NCI-H2081 treated with DMSO at 0.1 percent for 48 hours (cell line): ENCODE measurements at places on chromosomes 2 and 18.

- DNase-seq, result no peak
These were observed 59.6 kb downstream of the CABYR start for GRCh38 chr18:24198461-24198860.

DNA sequence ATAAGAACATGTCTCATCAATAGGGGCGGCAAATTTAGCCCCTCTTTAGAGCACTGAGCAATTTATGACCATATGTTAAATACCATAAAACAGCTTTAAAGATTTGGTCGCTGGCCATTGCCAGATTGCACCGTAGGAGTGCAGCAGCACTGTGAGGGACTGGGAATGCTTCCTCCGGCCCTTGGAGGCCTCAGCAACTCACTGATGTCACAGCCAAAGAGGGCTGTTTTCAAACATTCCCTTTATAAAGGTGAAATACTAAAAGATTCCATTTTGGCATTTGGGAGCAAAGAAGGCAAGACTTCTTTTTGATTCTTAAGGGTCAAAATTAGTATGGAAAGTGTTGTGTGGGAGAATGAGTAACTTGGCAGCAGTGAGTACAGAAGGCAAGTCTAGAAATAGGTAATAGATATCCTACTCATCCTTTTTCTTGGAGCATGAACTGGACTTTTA, 63.7 kb downstream of the BABAM2 start:
- DNase-seq, result no peak

DNA sequence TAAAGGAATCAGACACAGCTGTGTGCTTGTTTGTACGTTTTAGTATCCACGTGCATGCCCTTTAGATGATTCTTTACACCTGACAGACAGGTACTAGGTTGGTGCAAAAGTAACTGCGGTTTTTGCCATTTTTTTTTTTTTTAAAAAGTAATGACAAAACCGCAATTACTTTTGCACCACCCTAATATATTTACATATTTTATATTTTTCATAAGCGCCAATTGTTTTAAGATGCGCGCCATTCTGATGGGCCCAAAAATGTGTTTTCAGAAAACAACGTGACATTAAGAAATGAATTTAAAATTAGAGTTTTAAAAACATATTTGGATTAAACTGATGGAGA, 972 bp upstream of the COBLL1 start:
- DNase-seq, result no peak

DNA sequence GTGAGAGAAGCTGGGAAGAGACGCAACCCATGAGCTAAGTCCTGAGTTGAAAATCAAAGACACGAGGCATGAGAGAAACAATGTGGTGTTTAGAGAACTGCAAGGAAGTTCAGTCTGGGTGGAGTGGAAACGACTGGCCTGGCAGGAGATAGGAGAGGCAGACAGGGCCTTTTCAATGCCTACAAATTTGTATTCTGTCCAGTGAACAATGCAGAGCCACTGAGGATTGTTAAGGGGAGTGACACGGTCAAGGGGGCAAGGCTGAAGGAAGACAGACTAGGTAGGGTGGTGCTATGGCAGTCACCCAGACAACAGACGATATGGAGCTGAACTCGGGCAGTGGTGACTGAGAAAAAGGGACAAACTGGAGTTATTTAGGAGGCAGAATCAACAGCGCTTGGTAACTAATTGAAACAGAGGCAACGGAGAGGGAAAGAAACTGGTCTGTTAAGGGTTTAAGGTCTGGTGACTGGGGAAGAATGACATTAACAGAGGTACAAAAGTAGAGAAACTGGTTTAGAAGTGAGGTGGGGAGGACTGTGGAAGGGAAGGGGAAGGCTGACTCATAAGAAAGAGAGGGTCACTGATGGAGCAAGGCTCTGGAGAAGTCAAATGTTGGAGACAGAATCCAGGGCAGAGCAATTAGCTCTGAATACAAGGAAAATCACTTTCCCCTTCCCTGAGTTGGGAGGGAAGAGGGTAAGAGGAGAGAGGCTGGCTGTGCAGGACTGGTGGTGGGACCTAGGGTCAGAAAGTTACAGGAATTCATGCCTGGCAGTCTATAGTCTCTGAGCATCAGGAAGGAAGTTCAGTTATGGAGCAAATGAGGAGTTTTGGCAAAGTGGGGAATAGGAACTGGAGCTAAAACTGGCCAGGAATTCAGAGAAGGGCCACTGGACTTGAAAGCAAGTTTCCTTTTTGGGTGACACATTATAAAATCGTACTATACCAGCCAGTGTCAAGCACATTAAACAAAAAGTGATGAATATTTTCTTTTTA, 63.4 kb upstream of the CHRNA1 start:
- no peak for DNase-seq
